ENCODE measurements at places on chromosomes 1 and 21. TPM values are rescaled to one million over a fixed set of nuclear protein-coding genes. Genes with fewer than 3 reads are reported as not detected.

Gene PRDM2
- total RNA-seq = 29.9 TPM

Gene AQP10
- not detected for total RNA-seq

Gene FAM177B
- not detected for total RNA-seq

Gene ADAMTS5
- not detected for total RNA-seq

Gene HRNR
- not detected for total RNA-seq

Gene DENND2C
- total RNA-seq = 1.2 TPM

Gene OR2AK2
- total RNA-seq = not detected

Data from Calu3 (cell line).